Esophagus squamous epithelium (tissue), 5 donors: ENCODE measurements at places on chromosomes 7 and 10. TPM values are rescaled to one million over a fixed set of nuclear protein-coding genes. Genes with fewer than 3 reads are reported as not detected.

The CTNNA3 gene
- total RNA-seq, result 1.9 TPM

The TDRD1 gene
- 1.3 TPM for total RNA-seq

The ATG9B gene
- 1.5 TPM for total RNA-seq

The ENTPD1 gene
- 7.7 TPM for total RNA-seq

The ATP6V0A4 gene
- total RNA-seq, result 11.7 TPM

The SPDYE11 gene
- not detected for total RNA-seq

The TMEM130 gene
- total RNA-seq, result not detected

The ITGB8 gene
- total RNA-seq, result 23.5 TPM

The HTR7 gene
- 1.4 TPM for total RNA-seq

The CLRN3 gene
- total RNA-seq, result not detected

The ZMYND11 gene
- 38.0 TPM for total RNA-seq

The MRLN gene
- total RNA-seq, result not detected

The ARHGEF5 gene
- total RNA-seq, result 36.4 TPM

The LIPM gene
- not detected for total RNA-seq

The GPR26 gene
- total RNA-seq, result not detected

The AKR1D1 gene
- total RNA-seq, result not detected

The NCF1 gene
- total RNA-seq, result 1.8 TPM

The ZC3HAV1L gene
- 16.5 TPM for total RNA-seq

The CCDC7 gene
- total RNA-seq, result 1.9 TPM

The CRCP gene
- 18.7 TPM for total RNA-seq

The SPDYE3 gene
- total RNA-seq, result not detected

The HOGA1 gene
- 1.1 TPM for total RNA-seq

The TUBGCP2 gene
- total RNA-seq, result 28.4 TPM

The LLCFC1 gene
- total RNA-seq, result not detected

The PSD gene
- total RNA-seq, result 0.22 TPM

The ZNF107 gene
- 5.3 TPM for total RNA-seq

The PRLHR gene
- total RNA-seq, result not detected

The CALHM1 gene
- total RNA-seq, result not detected

The LAMB1 gene
- 101 TPM for total RNA-seq

The HOXA13 gene
- not detected for total RNA-seq

The RET gene
- total RNA-seq, result 0.15 TPM
